SK-N-DZ (cell line): ENCODE measurements at places on chromosomes 16 and 17.

GRCh38 chr17:2067608-2068024 lies 12.7 kb downstream of the HIC1 start:
- DNase-seq, result no peak

- no peak for DNase-seq
Measured at GRCh38 chr16:19118938-19119431, 5.2 kb downstream of the ITPRIPL2 start.

- no peak for DNase-seq
Measured at GRCh38 chr17:28482551-28483199, 9.2 kb downstream of the SLC13A2 start.

- DNase-seq, result no peak
Measured at GRCh38 chr16:87140211-87141200, 176.7 kb downstream of the C16orf95 start.

DNA sequence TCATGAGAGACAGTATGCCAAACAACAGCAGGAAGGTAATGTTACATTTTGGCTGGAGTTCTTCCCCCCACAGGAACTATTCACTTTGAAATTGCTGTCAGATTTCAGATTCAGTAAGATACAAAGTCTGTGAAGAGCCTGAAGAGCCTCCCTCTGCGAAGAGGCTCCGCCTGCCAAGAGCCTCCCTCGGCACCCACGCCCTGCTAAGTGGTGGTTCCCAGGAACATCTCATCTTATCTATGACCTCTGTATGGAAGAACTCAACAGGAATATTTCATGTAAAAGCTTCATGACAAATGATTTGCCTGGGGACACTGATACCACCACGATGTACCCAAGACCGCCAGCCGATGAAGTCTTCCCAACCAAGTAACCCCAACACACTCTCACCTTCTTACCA lies 3.2 kb downstream of the ZC3H7A start:
- DNase-seq, result no peak

DNA sequence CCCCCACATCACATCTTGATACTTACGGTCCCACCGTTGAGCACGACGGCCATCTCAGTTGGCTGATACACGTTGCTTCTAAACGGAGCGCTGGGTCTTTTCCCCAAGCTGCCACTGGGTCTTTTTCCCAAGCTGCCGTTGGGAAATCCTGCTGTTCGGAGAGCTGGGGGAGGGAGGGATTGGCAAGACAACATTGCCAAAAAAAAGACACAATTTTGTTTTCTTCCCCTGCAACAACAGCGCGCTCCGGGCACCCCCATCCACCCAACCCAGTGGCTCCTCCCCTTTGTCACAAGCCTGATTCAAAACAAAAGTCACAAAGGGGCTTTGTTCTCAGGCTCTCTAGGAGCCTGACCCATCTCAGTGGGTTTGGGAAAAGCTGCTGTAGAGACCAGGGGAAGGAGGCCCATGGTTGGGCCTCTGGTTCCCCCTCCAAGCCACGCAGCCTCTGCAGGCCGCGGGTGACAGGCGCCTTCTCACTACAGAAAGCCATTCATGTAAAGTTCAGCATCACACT lies 22.8 kb downstream of the GPRC5B start:
- DNase-seq, result no peak

- no peak for DNase-seq
Measured at GRCh38 chr17:64075913-64076312, 54.0 kb downstream of the ERN1 start.

- no peak for DNase-seq
Measured at GRCh38 chr17:81543339-81543675, 8.8 kb downstream of the FAAP100 start.

- peak; percentile 66 for DNase-seq
Measured at GRCh38 chr16:4517812-4518680, 20.5 kb downstream of the CDIP1 start.

- DNase-seq, result no peak
Measured at GRCh38 chr16:73020409-73020884, 27.5 kb downstream of the ZFHX3 start.

DNA sequence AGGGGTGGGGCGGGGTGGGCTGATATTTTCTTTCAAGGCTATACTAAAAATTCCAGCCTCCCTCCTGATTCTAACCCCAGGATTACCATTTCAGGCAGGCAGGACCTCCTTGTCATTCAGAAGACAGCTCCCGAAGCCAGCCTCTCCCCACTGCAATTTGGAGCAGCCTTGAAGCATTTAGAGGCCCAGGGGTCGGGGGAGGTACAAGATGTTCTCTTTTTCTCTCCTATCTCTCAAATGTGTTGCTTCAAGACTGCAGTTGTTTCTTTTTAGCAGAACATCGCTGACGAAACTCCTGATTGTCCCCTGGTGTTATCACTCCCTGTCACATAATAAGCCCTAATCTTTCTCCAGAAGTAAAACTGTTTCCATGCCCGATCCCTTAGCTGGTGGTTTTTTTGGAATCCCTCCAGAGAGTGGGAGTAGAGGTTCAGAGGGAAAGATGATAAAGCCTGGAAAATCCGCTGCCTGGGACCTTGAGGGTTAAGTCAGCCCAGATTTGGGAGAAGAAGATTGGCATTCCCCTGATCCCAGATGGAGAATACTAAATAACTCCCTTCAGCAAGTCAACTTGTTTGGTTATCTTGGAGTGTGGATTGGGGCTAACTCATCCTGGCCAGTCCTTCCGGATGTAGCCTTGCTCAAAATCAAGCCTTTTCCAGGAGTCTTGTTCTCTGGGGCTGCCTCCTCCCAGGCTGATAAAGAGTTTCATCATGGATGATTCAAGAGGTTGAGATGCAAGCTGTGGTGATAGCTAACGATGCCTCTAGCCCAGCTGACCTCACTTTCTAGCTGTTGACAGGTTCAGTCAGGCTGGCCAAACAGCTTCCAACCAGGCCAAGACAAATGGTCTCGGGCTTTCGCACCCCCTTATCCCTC lies 71.3 kb downstream of the SOX9 start:
- no peak for DNase-seq

DNA sequence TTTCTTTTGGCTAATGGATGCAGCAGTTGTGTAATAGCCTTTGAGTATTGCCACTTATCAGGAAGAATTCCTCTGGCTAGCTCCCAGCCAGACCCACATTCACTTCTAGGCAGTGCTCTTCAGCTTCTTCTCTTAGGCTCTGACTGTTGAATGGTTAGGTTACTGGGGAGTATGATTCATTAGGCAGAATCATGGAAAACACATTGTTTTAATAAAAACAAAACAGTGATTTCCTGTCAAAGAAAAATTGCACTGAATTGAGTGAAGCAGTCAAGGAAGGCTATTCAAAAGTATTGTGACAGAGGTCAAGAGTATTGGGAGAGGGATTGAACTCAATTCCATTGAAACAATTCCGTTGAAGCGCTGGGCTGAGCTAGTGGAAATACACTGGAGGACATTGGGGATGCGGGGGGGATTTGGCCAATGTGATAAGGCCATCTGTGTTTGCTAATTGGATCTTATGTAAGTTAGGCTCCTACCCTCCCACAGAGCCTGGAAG lies 68.0 kb downstream of the CNTNAP4 start:
- peak; percentile 49 for DNase-seq

GRCh38 chr17:63967953-63968352 lies 4.8 kb downstream of the SCN4A start:
- no peak for DNase-seq

GRCh38 chr16:73152386-73153125 lies 104.6 kb upstream of the ZFHX3 start:
- DNase-seq, result peak; percentile 63

GRCh38 chr17:8417806-8418205 lies 17.9 kb upstream of the NDEL1 start:
- no peak for DNase-seq

- DNase-seq, result no peak
Measured at GRCh38 chr16:74700438-74701225, at the start of gene MLKL. MLKL (minus strand) TSS chr16:74700862; CDS start chr16:74695757, 5,105 bp downstream.

DNA sequence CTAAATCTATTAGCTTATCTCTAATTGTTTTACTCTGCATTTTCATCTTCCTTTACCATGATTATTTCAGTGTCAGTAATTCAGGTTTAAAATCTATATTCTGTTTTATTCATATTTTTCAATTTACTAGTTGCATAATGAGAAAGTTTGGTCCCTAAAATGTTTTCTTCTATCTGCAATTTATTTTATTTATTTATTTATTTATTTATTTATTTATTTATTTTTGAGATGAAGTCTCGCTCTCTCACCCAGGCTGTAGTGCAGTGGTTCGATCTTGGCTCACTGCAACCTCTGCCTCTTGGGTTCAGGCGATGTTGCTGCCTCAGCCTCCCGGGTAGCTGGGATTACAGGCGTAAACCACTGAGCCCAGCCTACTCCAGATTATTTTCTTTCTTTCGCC lies 1597.3 kb downstream of the CDH8 start:
- DNase-seq, result no peak

GRCh38 chr17:37170881-37171425 lies 204.8 kb upstream of the C17orf78 start:
- DNase-seq, result no peak

- peak; percentile 37 for DNase-seq
Measured at GRCh38 chr16:74817851-74818250, 43.2 kb upstream of the FA2H start.

GRCh38 chr16:937723-938122 lies 33.1 kb downstream of the LMF1 start:
- no peak for DNase-seq

- DNase-seq, result no peak
Measured at GRCh38 chr16:11245988-11246387, 10.0 kb downstream of the SOCS1 start.

DNA sequence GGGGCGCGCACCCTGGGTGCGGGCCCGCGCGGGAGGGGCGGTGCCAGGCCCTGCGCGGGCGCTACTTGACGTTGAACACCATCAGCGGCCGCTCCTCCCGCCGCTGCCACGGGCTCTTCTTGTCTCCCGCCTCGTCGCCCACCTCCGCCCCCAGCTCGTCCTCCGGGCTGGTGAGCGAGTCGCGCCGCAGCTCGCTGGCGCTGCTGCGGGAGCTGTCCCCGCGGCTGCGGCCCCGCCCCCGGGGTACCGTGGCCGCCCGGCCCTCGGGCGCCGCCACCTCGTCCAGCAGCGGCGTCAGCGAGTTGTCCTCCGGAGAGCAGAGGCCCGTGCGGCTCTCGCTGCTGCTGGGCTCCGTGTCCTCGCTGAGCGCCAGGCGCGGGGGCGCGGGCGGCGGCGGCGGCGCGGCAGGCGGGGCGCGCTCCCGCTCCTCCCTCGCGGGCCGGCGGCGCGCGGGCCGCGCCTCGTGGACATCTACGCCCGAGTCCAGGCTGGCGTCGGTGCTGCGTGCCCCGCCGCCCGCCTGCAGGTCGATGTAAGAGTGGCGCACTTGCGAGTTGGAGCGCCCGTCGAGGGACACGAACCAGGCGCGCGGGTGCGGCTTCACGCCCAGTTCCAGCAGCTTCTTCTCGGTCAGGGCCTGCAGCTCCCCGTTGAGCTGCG lies 8.7 kb downstream of the GRN start:
- DNase-seq, result no peak

DNA sequence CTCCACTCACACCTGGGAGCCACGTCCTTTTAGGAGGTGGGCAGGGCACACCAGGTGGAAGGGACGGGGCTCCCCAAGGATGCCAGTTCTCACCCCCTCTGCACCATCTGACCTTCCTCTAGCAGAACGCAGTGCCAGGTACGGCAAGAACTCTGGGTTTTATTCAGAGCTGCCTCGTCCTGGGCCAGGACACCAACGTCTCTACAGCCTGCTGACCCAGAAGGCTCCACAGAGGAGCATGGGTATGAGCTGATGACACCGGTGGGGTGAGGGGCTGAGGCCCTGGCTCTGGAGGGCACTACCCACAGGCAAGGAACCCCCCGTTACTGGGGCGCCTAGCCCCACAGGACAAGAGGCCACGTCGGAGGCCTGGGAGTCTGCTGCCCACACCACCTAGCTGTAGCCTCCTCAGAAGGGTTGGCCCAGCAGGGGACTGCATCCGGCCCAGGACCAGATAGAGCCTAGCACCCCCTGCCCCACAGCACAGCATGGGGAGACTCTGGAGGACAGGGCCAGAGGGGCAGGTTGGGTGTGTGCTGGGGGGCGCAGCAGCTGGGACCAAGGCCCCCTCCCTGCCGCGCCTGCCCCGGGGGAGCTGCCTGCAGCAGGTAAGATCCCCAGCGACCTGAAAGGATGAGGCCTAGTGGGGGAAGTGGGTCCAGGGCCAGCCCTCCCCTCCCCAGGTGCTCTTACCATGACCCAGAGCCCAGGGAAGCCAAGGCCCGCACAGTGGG lies 13.9 kb downstream of the BCAR1 start:
- no peak for DNase-seq

DNA sequence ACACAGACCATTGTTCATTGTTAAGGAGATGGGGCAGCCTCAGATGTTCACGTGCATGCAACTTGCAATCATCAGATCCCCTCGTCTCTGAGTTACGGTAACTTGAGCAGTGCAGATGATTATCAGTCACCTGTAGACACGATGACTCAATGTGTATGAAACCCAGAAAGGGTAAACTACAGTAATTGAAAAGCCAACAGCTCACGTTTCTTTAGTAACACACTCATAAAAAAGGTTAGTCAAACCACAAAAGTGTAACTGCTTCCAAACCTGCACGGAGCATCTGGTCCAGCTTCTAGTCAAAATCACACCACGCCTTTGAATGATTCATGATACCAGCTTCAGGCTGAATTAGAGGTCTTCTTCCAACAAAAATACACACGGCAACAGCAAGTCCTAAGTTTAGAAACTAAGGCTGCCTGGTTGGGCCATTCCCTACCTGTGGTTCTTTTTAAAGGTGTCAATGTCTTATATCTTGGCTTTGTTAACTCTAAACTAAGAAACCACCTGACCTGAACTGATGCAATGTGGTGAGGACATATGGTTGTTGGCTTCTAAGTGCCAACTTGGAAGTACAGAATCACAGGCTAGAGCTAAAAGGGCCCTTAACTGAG lies 32.3 kb downstream of the GRB7 start:
- DNase-seq, result no peak

GRCh38 chr17:3012926-3013581 lies 50.4 kb downstream of the OR1D5 start:
- peak; percentile 58 for DNase-seq

GRCh38 chr16:55663765-55664677 lies 8.2 kb downstream of the SLC6A2 start:
- DNase-seq, result no peak

DNA sequence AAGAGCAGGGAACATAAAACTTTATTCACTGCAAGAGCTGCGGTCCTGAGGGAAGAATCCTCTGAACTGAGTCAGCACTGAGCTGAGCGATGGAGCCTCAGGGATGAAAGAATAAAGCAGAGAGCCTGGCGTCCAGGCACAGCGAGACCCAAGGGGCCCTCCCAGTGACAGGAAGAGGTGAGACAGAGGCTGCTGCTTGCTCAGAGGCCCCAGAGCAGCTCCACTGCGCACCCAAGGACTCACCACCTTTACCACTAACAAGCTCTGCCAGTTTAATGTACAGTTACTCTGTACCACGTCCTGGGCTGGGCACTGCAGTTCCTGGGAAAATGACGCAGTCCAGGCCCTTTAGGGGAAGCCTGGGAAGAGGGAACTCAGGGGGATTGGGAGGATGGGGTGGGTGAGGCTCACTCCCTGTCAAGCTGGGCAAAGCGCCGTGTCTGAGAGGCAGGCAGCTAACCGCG lies 5.6 kb downstream of the GFAP start:
- no peak for DNase-seq

DNA sequence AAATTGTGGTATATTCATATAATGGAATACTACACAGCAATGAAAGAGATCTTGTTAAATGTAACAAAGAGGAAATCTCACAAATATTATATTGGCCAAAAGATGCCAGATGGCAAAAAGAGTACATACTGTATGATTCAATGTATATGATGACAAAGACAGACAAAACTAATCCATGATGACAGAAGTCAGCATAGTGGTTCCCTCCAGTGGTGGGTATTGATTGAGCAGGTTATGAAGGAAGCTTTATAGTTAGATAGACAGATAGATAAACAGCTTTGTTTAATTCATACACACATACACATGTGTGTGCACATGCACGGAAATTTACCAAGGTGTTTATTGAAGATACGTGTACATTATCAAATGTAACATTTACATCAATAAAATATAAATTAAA lies 74.4 kb upstream of the SMIM36 start:
- no peak for DNase-seq
